Activated CD8-positive, alpha-beta memory T cell treated with anti-CD3 and anti-CD28 coated beads, Interleukin-2, amount 10 ng/mL, durations not matched to agents 7 days and 5 days (primary cell): ENCODE measurements at places on chromosomes 1 and 21. TPM values are rescaled to one million over a fixed set of nuclear protein-coding genes. Genes with fewer than 3 reads are reported as not detected.

FAM110D gene
- total RNA-seq = not detected

- H3K27ac ChIP-seq = no peak overlapping the region
- H3K4me3 ChIP-seq = no peak overlapping the region
- peaks cover 62% of the 10 kb centered on the region for H3K36me3 ChIP-seq
- H3K4me1 ChIP-seq = peaks cover 56% of the 10 kb centered on the region
- no peaks in the 10 kb centered on the region for H3K27me3 ChIP-seq
- DNase-seq = no peak
Observed at GRCh38 chr1:203799971-203800370, 4.5 kb downstream of the ZBED6 start.

GRCh38 chr1:25217598-25218232 is 14.6 kb downstream of the SYF2 start:
- H3K4me3 ChIP-seq = no peak overlapping the region
- peaks cover 13% of the 10 kb centered on the region for H3K36me3 ChIP-seq
- no peak for DNase-seq
- H3K27me3 ChIP-seq = peaks cover under 1% of the 10 kb centered on the region
- H3K4me1 ChIP-seq = no peaks in the 10 kb centered on the region

- no peak for DNase-seq
- H3K36me3 ChIP-seq = no peaks in the 10 kb centered on the region
Observed at GRCh38 chr1:185916861-185917260, 182.7 kb downstream of the HMCN1 start.

- no peaks in the 10 kb centered on the region for H3K27me3 ChIP-seq
- H3K27ac ChIP-seq = no peak overlapping the region
- no peak for DNase-seq
- H3K4me1 ChIP-seq = peaks cover 10% of the 10 kb centered on the region
- peaks cover 32% of the 10 kb centered on the region for H3K36me3 ChIP-seq
Observed at GRCh38 chr1:88741413-88741812, 57.3 kb downstream of the PKN2 start.

LENEP gene
- total RNA-seq = 1.2 TPM

DNA sequence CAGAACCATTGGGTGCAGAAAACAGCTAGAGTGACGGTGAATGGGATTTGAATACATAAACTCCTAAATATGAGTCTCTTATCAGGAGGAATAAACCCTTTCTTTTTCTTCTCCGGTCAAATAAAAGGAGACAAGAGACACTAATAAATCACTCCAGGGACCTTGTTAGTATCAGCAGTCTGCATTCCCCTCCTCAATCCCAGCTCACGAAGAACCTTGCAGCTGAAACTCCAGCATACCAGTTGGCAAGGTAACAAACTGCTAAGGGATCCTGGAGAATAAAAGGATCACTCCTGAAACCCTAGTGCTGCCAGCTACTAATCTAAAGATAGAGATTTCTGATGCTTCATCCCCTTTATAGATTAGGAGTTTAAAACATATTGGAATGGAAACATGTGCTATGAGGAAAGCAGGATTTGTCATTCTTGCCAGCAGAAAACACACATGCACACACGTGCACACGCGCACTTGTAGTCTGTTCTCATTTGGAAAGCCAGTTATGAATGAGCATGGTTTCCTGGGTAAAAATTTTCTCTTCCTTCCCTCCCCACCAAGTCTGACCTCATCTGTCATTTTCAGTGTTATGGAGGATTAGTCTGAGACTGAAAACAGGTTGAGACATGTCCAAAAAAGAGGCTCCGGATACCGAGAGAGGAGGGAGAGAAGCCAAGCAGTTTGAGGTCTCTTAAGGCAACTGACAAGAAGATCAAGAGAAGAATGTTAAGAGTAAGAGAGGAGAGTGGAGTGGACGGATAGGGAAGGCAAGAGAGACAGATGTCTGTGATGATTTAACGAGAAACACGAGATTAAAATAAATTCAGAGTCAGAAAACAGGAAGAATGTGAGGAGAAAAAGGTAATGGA is 10.9 kb downstream of the IER5 start:
- peak overlapping the region; percentile 89 for H3K27ac ChIP-seq
- peaks cover 86% of the 10 kb centered on the region for H3K4me1 ChIP-seq
- peak overlapping the region; percentile 55 for H3K4me3 ChIP-seq
- H3K27me3 ChIP-seq = no peaks in the 10 kb centered on the region

PLPP3 gene
- not detected for total RNA-seq

PFKL gene
- total RNA-seq = 162 TPM

- no peaks in the 10 kb centered on the region for H3K36me3 ChIP-seq
- no peak for DNase-seq
- no peak overlapping the region for H3K27ac ChIP-seq
- no peaks in the 10 kb centered on the region for H3K27me3 ChIP-seq
Observed at GRCh38 chr1:68185743-68186142, 46.6 kb downstream of the WLS start.

SPRR3 gene
- total RNA-seq = not detected

CLCA4 gene
- total RNA-seq = not detected

KCNT2 gene
- not detected for total RNA-seq

DNA sequence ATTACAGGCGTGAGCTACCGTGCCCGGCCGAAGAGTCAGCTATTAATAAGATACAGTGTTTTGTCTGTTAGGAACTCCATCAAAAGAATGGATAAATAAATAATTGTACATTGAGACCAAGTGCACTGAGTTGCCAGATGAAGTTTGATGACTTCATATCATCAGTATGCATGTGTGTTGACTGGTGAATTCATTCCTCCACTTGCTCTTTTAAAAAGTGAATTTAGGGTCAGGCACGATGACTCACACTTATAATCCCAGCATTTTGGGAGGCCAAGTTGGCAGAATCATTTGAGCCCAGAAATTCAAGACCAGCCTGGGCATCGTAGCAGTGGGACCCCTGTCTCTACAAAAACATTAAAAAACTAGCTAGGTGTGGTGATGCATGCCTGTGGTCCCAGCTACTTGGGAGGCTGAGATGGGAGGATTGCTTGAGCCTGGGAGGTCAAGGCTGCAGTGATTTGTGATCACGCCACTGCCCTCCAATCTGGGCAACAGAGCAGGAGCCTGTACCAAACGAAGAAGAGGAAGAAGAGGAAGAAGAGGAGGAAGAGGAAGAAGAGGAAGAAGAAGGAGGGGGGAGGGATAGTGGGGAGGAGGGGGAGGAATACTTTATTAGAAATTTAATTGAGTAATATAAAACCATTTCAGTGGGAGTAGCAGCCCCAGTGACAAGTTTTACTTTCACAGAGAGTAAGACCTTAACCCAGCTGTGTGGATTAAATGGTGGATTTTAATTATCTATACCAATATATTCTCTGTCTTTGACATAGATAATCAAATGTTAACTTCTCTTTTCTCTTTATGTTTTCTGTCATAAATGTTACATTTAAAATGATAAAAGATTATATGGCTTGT is 74.9 kb downstream of the CCDC18 start:
- DNase-seq = no peak
- no peak overlapping the region for H3K27ac ChIP-seq
- H3K4me3 ChIP-seq = no peak overlapping the region
- no peaks in the 10 kb centered on the region for H3K27me3 ChIP-seq

DNA sequence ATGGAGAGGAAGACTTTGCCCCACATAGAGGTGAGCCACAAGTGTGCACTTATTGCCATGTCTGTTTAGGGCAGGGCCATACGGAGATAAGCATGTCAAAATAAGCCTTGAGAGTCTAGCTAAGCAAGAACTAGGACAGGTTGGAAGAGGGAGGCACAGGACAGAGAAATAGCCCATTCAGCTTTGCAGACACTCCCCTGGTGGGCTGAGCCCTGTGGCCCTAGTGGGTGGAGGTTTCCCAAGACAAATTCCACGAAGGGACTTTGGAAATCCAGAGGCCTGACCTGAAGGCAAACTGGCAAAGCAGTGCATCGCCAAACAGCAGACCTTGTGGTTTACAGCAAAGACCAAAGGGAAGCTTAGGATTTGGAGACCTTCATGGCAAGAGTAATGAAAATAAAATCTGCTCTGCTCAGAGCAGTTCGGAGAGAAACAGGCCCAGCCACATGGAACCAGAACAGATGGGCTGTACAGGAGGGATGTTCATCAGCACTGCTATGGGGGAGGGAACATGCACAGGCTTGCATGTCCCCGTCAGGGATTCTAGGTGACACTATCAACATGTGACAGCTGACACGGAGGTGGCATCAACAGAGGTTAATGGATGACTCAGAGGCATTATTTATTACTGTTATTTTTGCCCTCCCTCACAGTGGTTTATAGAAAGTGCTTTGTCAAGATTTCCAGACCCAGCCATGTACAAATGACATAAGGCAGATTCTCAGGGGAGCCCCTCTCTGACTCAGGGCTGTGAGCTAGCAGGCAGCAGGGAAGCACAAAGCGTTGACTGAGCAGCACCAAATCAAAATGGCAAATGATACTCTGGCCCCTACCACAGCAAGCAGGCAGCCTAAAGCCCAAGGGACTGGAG is 90.1 kb upstream of the IRF2BP2 start:
- peaks cover 2% of the 10 kb centered on the region for H3K27me3 ChIP-seq
- H3K27ac ChIP-seq = no peak overlapping the region
- H3K36me3 ChIP-seq = no peaks in the 10 kb centered on the region
- H3K4me1 ChIP-seq = no peaks in the 10 kb centered on the region

MPL gene
- not detected for total RNA-seq
